ENCODE measurements at places on chromosomes 1 and 21. TPM values are rescaled to one million over a fixed set of nuclear protein-coding genes. Genes with fewer than 3 reads are reported as not detected.

- no peak for DNase-seq
Measured at GRCh38 chr1:236494586-236495466, 29.0 kb upstream of the LGALS8 start.

GRCh38 chr1:223189903-223190724 lies 47.1 kb upstream of the TLR5 start:
- DNase-seq: peak; percentile 78

GRCh38 chr1:161307230-161307768 lies 2.5 kb downstream of the MPZ start:
- peak; percentile 16 for DNase-seq

The ADAMTSL4 gene
- 0.38 TPM for total RNA-seq

The ASCL5 gene
- total RNA-seq: not detected

The TMEM52 gene
- not detected for total RNA-seq

The PLEKHM2 gene
- 18.4 TPM for total RNA-seq

DNA sequence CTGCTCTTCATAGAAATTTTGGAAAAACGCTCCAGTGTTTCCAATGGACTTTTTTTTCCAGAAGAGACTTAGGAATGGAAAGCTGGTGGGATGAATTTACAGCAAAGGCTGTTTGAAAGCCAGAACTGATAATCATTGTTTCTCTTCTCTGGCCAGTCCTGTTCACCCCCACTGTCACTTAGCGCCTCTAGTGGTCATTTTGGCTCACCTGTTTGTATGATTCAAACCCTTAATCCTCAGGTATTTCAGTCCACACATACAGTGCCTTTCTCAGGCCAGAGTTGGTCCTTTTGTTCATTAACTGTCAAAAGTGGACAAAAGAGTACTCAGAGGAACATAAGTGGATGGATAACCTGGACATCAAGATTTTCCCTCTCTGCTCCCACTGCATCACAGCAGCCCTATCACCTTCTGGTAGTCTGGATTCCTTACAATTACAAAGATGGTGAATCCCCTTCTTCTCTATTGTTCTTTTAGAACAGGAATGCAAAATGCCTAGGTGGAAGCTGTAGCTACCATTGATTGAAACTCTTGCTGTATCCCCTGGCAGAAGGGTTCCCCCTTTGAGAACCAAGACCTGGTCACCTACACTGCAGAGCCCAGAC lies 177.6 kb upstream of the OLFM3 start:
- no peak for DNase-seq

DNA sequence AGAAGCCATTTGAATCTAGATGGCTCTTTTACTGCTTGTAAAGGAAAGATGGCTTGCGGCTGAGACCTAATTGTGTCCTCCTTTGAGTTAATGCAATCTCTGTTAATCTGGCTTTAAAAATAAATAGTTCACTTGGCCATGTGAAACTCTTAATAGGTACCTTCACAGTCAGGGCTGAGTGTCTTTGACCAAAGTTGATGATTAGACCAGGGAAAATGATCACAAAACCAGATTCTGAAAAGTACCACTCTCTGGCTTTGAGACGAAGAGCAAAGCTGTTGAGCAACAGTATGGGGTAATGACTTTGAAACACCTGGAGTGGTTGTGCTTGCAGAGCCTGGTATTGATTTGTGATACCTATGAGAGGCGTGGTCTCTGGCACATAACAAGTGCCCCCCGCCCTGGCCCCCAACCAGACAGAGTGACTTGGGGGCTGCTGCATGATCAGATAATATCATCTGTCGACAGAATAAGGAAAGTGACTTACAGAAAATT lies 4.7 kb downstream of the HUNK start:
- no peak for DNase-seq

DNA sequence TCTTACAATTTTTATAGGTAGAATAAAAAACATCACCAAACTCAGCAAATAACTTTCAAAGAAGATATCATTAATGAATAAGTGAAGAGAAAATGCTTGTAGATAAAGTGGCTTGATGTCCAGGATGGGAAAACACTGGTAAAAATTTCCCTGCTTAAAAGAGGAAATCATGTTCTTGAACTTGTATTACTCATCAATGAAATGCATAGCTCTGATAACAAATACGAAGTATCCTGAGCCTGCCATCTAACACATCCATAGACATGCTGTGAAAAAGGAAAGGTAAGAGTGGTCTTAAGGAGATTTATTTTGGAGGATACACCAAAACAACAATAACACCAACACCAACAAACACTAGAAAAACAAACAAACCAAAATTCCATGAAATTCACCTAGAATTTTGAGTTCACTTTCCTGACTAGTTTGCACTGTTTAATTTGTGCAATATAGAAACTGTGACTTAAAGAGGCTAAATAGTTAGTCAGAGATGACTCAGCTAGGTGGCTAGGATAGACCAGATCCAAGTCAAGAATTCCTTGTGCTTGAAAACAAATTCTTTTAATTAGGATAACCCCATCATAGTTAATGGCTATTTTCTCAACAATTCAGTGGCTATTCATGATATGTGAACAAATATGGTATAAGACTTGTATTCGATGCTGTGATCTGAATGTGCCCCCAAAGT lies 179.8 kb upstream of the KCNK2 start:
- peak; percentile 63 for DNase-seq

- no peak for DNase-seq
Measured at GRCh38 chr1:213340593-213340992, 289.6 kb downstream of the RPS6KC1 start.

DNA sequence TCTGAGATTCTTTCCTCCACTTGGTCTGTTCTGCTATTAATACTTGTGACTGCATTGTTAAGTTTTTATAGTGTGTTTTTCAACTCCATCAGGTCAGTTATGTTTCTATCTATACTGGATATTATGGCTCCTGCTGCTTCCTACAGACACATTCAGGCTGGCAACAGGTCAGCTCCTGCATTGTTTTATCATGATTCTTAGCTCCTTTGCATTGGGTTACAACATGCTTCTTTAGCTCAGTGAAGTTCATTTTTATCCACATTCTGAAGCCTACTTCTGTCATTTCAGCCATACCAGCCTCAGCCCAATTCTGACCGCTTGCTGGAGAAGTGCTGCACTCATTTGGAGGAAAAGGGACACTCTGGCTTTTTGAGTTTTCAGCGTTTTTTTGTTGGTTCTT lies 37.3 kb upstream of the F3 start:
- DNase-seq: no peak

DNA sequence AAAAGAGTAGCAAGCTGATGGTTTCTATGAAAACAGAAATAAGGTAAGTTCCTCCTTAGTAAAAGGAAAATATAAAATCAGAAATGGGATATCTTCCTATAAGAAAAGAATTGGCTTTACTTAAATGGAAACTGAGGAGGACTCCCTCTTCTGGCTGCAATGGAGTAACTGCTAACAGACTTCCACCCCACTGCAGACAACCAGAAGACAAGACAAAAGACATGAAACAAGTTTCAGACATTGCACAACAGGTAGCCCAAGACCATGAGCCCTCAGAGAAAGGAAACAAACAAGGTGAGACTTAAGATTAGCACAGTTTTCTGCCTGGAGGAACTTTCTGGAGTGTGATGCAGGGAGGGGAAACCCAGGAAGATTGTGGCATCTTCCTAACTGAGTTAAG lies 17.0 kb upstream of the OLFML2B start:
- DNase-seq: peak; percentile 21

GRCh38 chr1:208496467-208497371 lies 252.5 kb upstream of the PLXNA2 start:
- DNase-seq: no peak

GRCh38 chr21:36776981-36777617 lies 78.2 kb downstream of the SIM2 start:
- DNase-seq: no peak

DNA sequence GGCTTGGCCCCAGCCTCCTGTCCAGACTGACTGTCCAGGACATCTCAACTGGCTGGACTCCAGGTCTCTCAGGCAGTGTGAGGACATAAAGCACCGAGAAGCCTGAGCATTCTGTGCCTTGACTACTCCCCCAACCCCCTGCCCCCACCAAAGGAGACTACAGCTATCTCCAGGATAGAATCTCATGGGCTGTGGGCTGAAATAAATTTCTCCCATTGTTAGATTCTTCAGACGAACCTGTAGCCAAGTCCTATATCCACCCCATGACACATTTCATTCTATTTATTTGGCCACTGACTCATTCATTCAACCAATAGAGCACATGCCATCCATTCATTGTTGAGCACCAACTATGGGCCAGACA lies 11.4 kb downstream of the VWA5B1 start:
- no peak for DNase-seq

GRCh38 chr1:118151312-118151937 lies 33.6 kb downstream of the SPAG17 start:
- peak; percentile 52 for DNase-seq

The CTSS gene
- total RNA-seq: 5.7 TPM

DNA sequence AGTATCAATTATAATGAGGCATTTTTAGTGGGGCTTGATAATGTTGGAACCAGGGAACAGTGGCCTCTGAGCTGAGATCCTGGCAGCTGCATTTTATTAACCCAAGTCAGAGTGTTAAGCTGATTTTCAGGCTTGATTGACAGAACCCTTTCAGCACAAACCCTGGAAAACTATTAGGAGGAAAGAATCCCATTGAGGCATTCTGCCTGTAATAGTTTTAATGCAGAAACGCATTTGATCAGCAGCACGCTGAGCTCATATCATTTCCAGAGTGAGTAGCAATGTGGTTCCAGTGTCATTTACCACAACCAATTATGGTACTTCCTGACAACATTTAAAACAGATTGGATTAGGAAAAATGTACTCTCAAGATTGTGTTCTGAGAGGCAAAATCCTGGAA lies 78.3 kb upstream of the BARHL2 start:
- no peak for DNase-seq

DNA sequence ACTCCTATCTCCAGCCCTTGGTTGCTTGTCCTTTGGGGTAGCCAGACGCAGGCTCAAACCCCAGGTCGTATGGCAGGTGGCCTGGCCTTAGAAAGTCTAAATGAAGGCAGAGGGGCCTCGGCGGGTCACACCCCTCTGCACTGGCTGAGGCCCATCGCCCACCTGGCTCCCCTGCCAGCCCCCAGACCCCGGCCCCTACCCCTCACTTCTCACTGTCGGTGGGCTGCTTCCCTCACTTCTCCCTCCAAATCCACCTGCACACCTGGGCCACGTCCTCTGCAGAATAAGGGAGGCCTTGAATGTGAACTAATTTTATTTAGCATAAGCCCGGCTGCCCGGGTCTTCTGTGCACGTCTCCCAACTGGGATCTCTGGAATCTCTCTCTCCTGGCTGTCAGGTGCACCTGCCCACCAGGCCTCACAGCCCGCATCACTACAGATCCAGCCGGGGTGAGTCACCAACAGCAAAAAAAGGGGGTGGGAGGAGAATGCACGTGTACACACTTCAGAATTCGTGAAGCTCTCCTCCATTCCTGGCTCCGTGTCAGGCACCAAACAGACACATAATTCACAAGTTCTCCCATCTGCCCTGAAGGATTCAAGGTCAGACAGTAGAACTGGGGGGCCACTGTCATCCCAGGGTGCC lies 107.5 kb upstream of the SIM2 start:
- DNase-seq: no peak

The UBASH3A gene
- total RNA-seq: not detected

GRCh38 chr1:40739455-40740008 lies 44.1 kb upstream of the KCNQ4 start:
- DNase-seq: no peak

- DNase-seq: no peak
Measured at GRCh38 chr1:33319186-33319948, 1.5 kb downstream of the A3GALT2 start.

- DNase-seq: no peak
Measured at GRCh38 chr1:3603156-3603555, 8.2 kb downstream of the MEGF6 start.

The LCE1D gene
- total RNA-seq: not detected

The GSTM4 gene
- total RNA-seq: 41.8 TPM

DNA sequence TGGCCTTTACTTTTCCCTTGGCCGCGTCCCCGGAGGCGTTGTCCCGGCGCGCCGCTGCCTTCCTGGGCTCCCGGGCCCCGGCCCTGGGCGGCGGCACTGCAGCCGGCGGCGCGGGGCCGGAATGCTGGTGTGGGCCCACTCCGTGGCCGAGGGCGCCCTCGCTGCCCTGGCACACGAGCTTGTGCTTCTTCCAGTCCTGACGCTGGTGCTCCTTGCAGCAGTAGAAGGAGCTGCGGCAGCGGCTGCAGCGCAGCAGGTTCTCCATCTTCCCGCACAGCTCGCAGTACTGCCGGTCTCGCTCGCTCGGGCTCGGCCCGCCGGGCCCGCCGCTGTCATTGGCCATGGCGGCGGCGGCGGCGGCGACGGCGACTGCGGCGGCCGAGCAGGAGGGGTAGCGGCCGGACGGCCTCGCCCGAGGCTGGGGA lies 529 bp downstream of the EGLN1 start:
- peak; percentile 25 for DNase-seq

DNA sequence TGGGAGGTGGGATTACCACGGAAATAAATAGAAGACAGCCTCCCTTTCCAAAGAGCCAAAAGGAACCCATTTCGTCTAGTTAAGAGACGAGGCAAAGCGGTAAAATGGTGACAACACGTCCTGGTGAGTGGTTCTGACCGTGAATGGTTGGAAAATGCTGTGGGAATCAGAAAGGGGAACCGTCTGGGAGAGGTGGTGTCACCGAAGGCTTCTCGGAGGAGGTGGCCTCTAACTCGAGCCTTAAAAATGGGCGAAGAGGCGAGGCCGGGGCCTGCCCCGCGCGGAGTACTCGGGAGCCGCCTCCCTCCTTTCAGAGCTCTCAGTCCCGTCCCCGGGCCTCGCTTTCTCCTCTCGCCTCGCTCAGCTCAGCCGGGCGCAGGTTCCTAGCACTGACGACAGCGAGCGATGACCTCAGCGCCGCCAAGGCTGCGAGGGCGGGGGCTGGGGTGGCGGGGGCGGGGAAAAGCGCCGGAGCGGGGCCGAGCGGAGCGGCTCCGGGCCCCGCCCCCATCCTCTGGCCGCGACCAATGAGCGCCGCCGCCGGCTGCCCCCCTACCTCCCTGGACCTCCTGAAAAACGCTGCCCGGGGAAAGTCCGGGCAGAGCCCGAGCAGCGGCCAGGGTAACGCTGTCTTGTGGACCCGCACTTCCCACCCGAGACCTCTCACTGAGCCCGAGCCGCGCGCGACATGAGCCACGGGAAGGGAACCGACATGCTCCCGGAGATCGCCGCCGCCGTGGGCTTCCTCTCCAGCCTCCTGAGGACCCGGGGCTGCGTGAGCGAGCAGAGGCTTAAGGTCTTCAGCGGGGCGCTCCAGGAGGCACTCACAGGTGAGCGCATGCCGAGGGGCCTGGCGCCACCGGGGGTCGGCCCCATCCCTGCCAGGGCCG lies at the start of gene BTG2:
Gene BTG2, plus strand, starts transcription at position 601 of the 890 bp plus-strand sequence. Its CDS starts 88 bp downstream, at position 689.
- DNase-seq: peak; percentile 80

The KRTAP7-1 gene
- not detected for total RNA-seq

The OR2L2 gene
- not detected for total RNA-seq

The FOXD3 gene
- total RNA-seq: 0.17 TPM

DNA sequence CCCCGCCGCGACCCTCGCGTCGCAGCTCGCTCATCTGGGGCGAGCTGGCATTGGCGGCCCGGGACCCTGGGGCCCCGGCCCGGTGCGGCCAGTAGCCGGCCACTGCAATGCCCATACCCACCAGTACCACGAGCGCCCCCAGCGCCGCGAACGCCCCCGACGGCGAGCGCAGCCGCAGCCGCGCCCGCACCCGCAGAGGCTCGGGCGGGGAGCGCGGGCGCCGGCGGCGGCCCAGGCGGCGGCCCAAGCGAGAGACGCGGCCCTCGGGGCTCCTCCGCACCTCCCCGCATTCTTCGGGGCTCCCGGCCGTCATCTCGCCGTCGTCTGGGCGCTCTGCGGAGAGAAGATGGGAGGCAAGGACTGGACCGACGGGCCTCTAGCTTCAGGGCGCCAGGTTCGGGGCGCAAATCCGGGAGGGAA lies 2.2 kb downstream of the TMEM200B start:
- no peak for DNase-seq

The LCE1B gene
- total RNA-seq: not detected

Measured in A172 (cell line).